ENCODE measurements at places on chromosomes 2 and 18. TPM values are rescaled to one million over a fixed set of nuclear protein-coding genes. Genes with fewer than 3 reads are reported as not detected.

- DNase-seq = no peak
These were observed 24.8 kb downstream of the BOLL start for GRCh38 chr2:197760293-197760657.

DNA sequence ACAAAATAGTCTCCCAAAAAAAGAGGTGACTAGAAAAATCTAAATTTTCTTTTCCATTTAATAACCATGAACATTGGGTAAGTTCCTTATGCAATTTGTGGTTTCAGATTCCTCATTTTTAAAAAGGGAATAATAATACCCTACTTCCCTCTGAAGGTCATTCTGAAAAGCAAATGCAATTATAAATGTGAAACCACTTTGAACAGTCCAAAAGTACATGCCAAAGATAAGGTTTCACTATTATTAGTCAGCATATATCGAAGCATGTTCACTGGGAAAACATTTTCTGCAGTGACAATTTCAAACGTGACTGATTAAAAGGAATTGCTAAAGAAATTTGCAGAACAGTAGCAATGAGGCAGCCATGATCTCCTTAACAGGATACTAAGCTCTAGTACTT lies 100.1 kb upstream of the RNF152 start:
- DNase-seq = no peak

DNA sequence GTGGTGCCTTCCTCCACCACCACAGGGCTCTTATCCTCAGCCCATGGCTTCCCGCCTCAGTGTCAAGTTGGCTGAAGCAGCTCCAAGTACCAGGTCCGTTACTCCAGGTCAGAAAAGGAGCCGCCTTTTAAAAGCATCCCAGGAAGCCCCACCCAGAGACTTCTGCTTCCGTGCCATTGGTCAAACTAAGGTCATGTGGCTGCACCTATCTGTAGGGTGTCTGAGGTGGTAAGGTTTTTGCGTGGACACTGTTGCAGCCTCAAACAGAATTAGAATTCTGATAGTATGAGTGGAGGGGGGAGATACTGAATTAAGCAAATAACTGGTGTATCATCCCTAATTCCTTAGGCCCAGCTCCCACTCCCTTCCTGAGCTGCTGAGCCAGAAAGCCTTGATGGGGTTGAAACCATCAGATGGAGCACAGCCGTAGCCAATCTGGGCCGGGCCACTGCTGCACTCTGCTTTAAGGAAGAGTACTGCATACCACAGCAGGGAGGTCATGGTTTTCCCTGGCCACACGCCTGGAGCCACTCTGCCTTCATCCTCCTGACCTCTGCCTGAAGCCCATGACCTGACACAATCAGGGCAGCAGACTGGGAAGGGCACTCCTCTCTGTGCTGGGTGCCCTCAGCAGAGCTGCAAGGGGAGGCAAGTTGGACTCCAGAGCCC lies 8.4 kb downstream of the TMEM247 start:
- DNase-seq = peak; percentile 51

GRCh38 chr2:199932312-199932855 lies 21.3 kb downstream of the C2orf69 start:
- no peak for DNase-seq

DNA sequence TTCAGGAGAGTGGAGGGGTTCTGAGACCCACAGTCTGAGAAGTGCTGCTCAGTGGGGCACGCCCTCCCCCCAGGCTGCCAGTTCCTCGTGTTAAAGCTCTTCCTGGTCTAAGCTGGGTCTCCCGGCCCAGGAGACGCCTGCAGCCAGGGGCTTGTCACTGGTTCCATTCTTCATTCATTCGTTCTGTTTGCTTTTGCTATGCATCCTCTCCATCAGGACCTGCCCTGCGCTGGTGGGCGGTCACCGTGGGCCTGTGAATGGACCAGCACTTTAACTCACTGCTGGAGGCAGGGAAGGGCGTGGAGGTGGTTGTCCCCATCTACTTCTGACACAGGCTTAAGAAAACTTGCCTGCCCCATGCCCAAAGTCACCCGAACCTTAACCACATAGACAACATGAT lies 272.8 kb upstream of the HDAC4 start:
- DNase-seq = peak; percentile 10

DNA sequence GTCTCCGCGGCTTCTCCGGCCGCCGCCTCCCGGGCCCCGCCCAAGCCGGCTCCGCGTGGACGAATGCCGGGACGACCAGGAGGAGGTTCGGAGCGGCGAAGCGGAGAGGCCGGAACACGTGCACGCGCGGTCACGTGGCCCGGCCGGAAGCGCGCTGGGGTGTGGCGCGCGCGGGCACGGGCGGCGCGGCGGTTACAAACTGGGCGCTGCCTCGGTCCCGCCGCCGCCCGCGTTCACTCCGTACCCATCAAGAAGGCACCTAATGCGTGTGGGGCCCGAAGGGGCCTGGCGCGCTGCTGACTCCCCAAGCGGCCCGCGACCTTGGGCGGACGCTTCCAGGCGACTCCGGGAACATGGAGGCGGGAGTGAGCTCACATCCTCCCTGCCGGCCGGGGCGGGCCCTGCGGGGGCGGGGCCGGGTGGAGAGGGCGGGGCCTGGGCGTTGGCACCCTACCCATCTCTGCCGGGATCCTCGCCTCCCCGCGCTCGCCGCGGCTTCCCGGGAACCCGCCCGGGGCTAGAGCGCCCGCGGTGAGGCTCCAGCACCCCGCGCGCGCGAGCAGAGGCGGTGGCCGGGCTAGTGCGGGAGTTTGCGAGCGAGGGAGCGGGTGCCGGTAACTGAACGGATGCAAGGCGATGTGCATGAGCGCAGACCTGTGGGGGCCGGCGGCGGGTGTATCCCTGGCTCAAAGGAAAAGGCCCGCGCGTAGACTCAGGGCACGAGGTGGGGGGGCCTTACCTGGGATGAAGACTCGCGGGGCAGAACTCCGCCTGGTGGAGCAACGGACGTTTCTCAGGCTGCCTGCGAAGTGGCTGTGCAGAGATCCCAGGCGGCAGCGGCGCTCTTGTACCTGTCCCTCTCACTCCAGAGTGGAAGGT lies at the start of gene TMEM185B:
TMEM185B (minus strand) TSS at position 367 of the 879 bp plus-strand sequence. CDS start 424 bp downstream, outside the sequence.
- peak; percentile 92 for DNase-seq

GRCh38 chr2:105725388-105725787 lies 19.3 kb upstream of the NCK2 start:
- no peak for DNase-seq

DNA sequence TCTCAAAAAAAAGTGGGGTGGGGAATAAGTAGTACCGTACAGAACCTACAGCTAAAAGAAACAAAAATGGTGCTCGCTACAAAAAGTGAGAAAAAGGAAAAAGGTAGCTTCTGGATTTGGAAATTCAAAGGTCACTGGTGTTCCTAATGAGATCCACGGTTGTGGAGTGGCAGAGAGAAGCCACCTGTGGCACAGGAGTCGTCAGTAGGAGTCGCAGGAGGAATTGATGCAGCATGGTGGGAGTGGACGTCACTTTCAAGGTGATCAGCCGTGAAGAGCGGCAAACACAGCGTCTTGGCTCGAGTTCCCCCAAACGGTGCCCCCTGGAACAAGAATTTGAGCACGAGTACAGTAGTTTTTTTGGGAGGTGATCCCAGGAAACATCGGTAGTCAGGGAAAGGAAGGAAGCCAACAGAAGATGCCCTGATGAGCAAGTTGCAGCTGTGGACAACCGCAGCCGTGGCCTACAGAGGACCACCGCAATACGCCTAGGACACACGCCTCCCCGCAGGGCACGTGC lies 1.4 kb upstream of the TTL start:
- DNase-seq = no peak

DNA sequence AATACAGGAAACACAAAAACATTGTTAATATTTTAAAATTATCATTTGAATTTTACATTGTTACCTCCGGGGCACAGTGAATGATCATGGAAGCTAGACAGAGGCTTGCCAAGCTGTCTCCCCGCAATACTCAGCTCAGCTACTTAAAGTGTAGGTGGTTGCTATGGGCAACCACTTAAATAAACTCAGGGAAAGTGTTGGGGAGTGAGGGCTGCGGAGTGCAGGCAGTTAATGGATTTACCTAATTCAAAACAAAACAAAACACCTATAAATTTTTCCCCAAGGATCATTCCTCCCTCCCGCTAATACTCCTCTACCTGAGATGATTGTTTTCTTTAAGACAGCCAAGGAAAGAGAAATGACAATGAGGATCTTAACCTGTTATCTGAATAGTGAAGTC lies 349.5 kb downstream of the TGIF1 start:
- no peak for DNase-seq

Gene KHK
- total RNA-seq = 13.4 TPM

Measured in testis (tissue), 5 donors.